Activated CD4-positive, alpha-beta T cell treated with anti-CD3 and anti-CD28 coated beads, Interleukin-10, Interleukin-2, amounts not matched to agents 100 ng/mL and 50 ng/mL, durations not matched to agents 16 hours and 8 hours (primary cell): ENCODE measurements at places on chromosomes 6 and 20.

GRCh38 chr6:142950291-142950690 is 5.3 kb upstream of the HIVEP2 start:
- DNase-seq, result no peak

DNA sequence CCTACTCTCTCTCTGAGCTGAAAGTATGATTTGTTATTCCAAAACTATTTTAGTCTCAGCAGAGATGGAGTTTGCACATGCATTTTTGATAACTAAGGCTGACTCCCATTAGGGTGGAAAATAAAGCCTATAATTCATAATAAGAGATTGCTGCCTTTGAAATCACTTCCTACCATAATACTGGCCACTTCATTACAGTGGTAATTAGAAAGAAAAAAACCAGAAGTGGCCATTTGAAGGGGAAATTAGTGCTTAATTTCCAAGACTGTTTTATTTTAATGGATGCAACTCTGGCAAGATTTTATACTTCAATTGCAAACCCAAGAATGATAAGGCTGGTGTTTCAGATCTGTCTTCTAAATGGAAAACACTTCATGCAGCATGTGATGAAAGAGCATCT is 43.4 kb downstream of the SLC35B3 start:
- DNase-seq, result no peak

GRCh38 chr6:35494161-35494563 is 2.7 kb downstream of the TEAD3 start:
- no peak for DNase-seq

DNA sequence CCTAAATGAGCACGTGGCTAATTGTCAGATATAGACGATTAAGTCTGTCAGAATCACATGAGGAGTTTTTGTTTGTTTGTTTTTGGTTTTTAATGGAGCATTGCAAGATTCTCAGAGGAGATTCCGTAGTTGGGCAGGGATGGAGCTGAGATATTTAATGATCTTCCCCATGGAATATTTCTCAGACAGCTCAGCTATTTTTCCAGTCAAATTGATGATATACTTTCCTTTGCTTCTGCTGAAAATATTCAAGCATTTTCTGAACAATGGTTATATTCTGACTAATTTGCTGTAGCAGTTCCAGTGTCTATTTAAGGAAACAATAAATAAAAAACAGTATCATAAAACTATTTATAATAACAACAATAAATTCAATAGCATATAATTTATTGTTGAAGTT is 348.4 kb downstream of the KIF16B start:
- no peak for DNase-seq

- DNase-seq, result no peak
Observed at GRCh38 chr20:48049171-48049570, 263.9 kb upstream of the SULF2 start.

DNA sequence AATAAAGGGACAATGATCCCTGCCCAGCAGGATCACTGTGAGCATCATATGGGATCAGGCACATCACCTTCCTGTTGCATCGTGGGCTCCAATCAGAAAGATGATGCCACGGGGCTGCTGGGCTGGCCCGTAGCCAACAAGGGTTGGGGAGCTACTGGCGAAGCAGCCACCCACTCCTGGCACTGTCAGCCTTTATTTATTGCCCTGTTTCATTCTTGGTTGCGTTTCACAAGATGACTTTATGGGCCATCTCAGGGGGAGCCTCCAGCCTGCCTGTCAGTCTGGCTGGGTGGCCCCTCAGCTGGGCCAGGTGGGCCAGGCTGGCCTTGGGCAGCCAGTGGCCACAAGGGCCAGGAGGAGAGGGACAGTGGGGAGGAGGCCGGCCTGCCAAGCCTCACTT is 17.3 kb downstream of the VSTM2L start:
- peak; percentile 51 for DNase-seq

- DNase-seq, result no peak
Observed at GRCh38 chr6:15430931-15431405, 185.1 kb downstream of the JARID2 start.

- DNase-seq, result no peak
Observed at GRCh38 chr20:2672446-2672845, 8.4 kb upstream of the IDH3B start.
